ENCODE measurements at places on chromosomes 3 and 15.

GRCh38 chr15:58490086-58490887 is 58.5 kb downstream of the LIPC start:
- DNase-seq: no peak

DNA sequence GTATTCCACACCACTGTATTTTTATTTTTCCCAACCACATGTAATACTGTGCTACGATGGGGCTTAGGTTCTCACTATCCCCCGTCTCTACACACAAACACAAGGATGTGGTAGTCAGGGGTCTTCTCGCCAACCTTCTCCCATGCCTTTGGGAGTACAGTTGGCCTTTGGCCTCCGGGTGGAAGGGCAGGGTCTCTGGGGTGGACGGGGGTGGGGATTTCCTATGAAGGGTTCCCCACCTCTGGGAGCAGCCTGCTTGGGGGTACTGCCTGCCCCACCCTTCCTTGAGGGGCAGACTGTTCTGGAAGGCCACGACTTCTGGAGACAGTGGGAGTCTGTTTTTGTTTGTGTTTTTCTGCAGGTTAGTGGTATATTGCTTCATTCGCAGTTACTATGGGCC is 21.3 kb upstream of the RAD18 start:
- no peak for DNase-seq

DNA sequence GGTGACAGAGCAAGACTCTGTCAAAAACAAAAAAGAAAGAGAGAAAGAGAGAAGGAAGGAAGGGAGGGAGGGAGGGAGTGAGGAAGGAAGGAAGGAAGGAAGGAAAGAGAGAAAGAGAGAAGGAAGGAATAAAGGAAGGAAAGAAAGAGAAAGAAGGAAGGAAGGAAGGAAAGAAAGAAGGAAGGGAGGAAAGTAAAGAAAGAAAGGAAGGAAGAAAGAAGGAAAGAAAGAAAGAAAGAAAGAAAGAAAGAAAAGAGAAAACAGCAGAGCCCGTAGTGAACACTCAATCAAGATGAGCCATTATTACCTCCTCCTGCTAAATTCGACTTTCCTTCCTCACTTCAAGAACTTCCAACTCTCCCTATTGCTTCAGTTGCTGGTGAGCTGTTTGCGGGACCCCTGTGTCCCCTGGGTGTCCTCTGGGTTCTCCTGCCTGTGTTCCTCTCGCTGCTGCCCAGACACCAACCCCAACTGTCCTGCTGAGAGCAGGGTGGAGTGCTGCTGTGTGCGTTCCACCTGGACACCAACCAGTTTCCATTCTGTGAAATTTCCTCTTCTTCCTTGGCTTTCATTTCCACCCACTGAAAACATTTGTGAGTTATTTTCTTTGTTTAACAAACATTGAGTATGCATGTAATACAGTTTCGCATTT is 266.4 kb downstream of the FAM43A start:
- no peak for DNase-seq

DNA sequence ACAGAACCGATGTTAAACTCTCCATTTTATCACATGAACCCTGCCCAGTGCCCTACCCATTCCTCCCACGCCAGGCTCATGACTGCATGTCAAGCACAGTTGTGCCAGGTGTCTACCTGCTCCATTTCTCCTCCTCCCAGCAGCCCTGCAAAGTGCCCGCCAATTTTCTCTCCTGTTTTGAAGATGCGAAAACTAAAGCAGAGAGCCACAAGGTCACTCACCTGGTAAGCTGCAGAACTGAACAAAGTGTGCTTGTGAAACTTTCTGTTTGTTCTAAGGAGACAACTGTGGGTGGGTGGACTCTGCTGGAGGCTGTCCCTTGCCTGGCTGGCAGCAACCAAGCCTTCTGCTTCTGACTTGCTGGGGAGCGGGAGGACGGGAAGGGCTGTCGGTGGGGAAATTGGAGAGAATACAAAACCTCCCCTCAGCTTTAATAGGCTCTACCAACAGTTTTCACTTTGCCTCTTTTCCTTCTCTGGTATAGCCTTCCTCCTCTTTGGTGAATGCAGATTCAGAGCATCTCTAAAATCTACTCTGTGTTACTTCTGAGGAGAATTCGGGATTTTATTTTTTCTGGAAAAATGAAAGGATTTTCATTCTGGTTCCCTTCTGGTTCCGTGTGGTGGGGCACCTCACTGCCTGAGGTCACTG is 23.0 kb downstream of the LIMD1 start:
- no peak for DNase-seq
